EH (cell line): ENCODE measurements at places on chromosomes 2 and 18.
A peak's percentile ranks its signal among the peaks of the same experiment; 100 is the strongest.

- no peak for DNase-seq
Measured at GRCh38 chr2:70930371-70931329, 5.0 kb upstream of the ATP6V1B1 start.

DNA sequence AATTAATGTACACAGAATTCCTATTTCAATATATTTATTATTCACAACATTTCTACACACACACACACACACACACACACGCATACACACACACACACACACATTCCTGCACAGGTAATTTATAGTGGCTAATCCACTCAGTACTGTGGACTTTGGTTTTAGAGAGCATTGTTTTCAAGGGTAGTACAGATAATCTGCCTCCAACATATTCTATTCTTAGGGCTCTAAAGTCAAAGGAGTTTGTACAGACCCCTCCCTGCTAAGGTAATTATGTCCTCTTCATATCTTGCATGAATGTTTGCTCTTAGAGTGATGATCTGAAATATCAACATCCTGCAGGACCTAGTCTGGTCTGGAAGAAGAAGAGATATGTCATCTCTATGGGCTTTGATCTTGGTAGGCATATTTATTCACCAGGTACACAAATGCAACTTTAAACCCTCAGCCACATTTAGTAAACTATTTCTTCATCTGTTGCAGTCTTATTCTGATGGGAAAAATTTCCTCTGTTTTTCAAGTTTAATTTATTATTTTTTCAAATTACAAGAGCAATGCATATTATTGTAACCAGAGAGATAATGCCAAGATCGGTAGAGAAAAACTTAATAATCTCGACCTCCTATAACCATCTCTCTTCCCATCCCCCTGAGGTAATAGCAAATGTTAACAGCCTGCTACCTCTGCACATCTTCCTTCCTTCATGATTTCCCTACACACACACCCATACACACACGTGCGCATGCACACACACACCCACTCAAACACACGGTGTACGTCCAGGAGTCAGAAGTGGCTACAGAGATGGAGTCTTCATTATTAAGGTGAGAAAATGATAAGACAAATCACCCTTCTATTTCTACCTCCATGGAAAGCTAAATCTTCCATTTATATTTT, 18.3 kb upstream of the POLE4 start:
- no peak for DNase-seq

DNA sequence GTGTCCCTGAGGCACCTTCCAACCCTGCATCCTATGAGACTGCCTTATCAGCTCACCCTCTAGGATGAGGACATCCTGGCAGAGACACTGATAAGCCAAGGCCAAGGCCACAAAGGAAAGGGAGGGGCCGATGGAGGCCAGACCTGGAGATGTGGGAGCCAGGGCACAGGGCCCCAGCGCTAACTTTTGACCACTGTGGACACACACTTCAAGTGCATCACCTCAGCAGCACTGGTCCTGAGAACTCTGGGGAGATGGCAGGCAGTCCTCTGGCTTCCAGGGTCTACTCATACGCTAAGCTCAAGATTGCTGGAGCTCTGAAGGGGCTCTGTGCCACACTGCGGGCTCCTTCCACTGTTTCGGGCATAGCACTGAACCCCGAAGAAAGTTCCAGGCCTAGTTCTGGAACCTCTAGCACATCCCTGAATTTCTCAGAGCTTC, 100.2 kb upstream of the ID2 start:
- no peak for DNase-seq

DNA sequence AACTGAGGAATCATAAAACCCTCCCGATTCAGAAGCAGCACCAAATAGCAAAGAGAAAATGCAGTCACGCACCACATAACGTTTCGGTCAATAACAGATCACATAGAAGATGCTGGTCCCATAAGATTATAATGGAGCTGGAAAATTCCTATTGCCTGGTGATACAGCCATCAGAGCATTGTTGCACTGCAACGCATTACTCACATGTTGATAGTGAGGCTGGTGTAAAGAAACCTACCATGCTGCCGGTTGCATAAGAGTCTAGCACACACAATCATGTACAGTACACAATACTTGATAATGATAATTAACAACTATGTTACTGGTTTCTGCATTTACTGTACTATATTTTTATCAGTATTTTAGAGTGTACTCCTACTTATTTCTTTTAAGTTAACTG, 32.5 kb downstream of the RNF152 start:
- DNase-seq, result no peak

- no peak for DNase-seq
Measured at GRCh38 chr2:95034818-95035217, 9.3 kb downstream of the MAL start.

- no peak for DNase-seq
Measured at GRCh38 chr2:118837621-118838020, 9.8 kb downstream of the EN1 start.

DNA sequence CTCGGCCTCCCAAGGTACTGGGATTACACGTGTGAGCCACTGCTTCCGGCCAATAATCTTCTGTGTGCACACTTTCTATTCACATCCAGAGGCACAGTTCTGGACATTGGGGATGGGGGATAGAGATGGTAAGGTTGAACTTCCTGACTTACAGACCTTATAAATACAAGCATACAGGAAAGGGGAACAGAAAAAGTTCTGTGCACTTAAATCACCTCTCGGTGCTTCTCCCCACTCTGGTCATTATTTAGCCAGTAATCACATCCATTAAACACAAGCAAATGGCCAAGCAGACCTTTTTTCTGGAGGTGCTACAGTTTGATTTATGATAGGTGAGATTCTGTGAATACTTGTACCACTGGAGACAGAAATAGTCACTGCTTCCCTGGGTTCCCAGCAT, 110.6 kb downstream of the CRIM1 start:
- DNase-seq, result no peak

- no peak for DNase-seq
Measured at GRCh38 chr2:189426886-189427285, 14.4 kb upstream of the WDR75 start.

- no peak for DNase-seq
Measured at GRCh38 chr2:124566518-124566970, 541.5 kb downstream of the CNTNAP5 start.

GRCh38 chr2:59568461-59568860, 985.0 kb downstream of the BCL11A start:
- no peak for DNase-seq

DNA sequence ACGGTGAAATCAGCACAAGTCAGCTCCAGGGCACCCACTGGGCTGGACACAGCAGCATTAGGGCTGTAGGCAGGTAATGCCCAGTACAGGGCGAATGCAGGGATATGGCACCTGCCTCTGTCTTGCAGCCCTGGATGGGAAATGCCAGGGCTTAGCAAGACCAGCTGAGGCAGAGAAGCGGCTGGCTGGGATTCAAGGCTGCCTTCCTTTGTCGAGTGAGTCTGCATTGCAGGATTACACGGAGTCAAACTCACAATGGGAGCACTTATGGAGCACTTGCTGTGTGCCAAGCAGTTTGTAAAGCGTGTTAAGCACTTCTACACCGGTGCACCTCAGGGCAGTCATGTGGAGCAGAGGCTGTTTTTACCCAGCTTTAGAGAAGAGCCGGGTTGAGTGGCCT, 87.3 kb upstream of the HDAC4 start:
- DNase-seq, result no peak

DNA sequence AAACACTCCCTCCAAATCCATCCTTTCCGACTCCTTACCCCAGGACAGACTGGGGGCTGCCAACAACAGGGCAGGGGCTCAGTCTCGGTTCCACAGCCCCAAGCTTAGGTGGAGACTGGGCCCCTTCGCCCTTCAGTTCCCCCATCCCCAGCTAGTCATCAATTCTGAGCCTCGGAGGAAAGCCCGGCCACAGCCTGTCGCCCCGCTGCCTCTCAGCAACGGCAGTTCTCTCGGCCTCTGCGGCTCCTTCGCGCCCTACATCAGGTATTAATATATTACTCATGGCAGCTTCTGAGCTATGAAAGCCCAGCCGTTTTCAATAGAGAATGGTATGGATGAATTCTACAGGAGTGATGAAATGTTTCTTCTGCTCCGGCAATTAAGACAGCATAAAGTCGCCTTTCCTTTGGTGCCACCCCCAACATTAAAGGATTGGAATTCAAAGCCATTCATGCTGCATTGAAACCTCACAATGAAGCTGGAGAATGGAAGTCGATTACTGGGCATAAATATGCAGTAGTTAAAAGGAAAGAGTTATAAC, 2.8 kb downstream of the HDAC4 start:
- DNase-seq, result no peak

- peak; percentile 76 for DNase-seq
Measured at GRCh38 chr2:199977984-199978415, 22.6 kb downstream of the MAIP1 start.

- DNase-seq, result no peak
Measured at GRCh38 chr2:152038441-152038958, 60.3 kb downstream of the CACNB4 start.

GRCh38 chr2:240250985-240251847, 110.8 kb upstream of the OTOS start:
- DNase-seq, result peak; percentile 91

- no peak for DNase-seq
Measured at GRCh38 chr2:18096836-18097405, 218.5 kb downstream of the KCNS3 start.

DNA sequence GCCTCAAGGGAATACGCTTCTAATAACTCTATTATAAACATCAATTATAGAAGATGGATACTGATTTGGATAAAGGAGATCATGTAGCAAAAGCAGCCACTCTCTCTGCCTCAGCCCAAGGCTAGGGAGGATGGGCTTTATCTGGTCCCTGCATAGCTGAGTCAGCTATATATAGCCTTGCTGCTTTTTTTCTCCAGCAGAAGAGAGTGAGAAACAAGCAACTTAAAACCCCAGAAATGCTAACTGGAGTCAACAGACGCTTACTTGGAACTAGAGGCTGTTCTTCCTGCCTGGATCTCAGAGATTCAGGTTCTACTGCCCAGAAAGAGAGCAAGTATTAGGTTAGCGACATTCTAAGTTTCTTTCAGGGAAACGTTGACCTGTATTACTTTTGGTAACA, 426.7 kb upstream of the KLHL29 start:
- DNase-seq, result no peak

DNA sequence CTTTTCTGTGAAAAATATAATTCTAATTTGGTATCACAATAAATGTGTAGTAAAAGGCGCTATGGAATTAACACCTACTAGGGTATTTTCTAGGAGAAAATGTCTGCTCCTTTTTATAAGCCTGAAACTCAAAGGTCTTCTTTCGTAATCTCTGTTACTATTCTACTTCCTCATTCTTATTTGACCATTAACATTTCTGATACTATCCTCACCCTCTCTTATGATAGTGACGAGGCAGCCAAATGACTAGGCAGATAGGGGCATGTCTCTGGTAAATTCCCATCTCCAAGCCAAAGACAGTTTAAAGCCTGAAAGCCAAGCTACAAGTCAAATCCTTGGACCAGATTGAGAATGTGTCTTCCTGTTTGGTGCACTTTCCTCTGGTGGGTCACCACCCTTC, 251.7 kb downstream of the LRRTM4 start:
- DNase-seq, result no peak

DNA sequence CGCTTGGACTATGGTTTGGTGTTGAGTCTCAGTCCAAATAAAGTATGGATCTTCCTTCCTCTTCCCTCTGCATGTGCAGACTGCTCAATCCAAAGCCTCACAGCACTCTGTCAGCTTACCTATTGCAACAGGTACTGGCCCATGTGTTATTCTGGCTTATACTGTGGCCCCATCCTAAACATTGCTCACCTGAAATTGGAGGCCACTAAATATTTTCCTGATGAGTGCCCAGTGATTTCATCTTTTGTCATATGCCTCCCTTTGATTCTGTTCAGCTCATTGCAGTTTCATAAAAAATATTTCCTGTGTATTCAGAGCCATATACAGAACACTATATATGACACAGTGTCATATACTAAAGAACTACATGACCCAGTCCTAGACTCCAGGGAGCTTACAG, 86.3 kb upstream of the FAM136A start:
- no peak for DNase-seq
